ENCODE measurements at places on chromosomes 7 and 10.

GRCh38 chr7:25385506-25386136, 157.3 kb upstream of the NPVF start:
- DNase-seq: peak; percentile 90

- DNase-seq: no peak
Observed at GRCh38 chr10:33136781-33137180, 178.8 kb upstream of the ITGB1 start.

GRCh38 chr10:51468424-51468823, 231.0 kb downstream of the CSTF2T start:
- DNase-seq: no peak

GRCh38 chr7:78125884-78126283, 327.3 kb downstream of the PHTF2 start:
- DNase-seq: no peak

DNA sequence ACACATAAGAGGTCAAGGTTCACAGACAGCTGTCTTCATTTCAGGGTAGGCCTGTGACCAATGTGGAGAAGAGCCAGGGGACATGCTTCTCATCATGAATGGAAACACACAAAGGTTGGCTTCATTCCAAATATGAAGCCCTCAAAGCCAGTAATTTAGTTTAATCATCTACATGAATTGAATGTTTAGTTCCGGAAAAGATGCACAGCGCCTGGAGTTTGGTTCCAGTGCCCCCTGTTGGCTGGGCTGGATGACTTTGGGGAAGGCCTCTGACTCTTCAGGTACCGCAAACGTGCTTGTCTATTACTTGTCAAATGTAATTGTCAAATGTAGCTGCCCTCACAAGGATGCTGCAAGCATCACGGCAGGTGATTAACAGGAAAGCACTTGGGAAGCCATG, 130.7 kb downstream of the ADRA2A start:
- DNase-seq: no peak

DNA sequence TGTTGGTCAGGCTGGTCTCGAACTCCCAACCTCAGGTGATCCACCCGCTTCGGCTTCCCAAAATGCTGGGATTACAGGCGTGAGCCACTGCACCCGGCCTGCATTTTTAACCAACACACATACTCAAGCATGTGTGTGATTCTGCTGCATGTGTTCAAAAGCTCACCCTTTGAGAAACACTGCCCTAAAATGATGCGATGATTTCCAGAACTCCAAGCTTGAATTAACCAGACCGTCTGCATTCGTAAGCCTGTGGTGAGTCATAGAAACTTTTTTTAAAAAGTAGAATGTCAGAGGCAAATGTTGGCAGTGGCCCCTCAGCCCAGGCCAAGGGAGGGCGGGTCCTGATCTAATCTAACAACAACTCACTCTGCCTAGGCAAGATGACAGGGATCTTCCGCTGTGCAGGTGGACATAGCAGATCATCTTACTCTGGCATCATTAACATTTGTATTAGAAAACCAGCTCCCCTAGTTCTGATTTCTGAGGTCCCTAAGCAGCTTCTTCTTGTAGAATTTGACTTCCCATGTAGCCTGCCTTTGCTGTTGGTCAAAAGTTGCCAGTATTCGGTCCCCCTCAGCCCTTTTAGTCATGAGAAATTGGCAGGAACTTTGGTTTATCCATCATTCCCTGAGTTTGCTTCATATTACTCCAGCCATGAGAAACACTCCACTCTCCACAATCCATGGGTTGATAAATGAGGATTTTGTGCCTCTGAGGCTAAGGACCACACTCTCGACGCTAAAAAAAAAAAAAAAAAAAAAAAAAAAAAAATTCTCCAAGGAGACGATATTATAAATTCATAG, 190.4 kb downstream of the SKIDA1 start:
- DNase-seq: no peak

DNA sequence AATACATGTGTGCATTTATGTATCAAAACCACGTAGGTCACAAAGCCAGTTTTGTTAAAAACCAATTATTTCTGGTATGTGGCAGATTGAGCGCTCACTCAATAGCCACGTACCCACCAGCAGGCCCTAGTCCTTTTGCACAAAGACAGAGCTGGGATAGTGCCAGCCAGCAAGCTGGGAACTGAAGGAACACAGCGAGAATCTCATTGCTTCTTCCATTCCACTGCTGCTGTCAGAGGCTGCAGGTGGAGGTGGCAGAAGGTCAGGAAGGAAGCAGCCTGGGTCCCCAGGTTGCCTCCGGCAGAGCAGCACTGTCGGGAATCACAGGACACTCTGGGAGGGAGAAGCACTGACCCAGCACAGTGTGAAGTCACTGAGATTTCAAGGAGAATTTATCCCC, 385.5 kb upstream of the PFKP start:
- no peak for DNase-seq

- no peak for DNase-seq
Observed at GRCh38 chr7:14377646-14378266, 388.3 kb upstream of the ETV1 start.

GRCh38 chr7:95334447-95334846, 10.1 kb upstream of the PON1 start:
- DNase-seq: no peak

DNA sequence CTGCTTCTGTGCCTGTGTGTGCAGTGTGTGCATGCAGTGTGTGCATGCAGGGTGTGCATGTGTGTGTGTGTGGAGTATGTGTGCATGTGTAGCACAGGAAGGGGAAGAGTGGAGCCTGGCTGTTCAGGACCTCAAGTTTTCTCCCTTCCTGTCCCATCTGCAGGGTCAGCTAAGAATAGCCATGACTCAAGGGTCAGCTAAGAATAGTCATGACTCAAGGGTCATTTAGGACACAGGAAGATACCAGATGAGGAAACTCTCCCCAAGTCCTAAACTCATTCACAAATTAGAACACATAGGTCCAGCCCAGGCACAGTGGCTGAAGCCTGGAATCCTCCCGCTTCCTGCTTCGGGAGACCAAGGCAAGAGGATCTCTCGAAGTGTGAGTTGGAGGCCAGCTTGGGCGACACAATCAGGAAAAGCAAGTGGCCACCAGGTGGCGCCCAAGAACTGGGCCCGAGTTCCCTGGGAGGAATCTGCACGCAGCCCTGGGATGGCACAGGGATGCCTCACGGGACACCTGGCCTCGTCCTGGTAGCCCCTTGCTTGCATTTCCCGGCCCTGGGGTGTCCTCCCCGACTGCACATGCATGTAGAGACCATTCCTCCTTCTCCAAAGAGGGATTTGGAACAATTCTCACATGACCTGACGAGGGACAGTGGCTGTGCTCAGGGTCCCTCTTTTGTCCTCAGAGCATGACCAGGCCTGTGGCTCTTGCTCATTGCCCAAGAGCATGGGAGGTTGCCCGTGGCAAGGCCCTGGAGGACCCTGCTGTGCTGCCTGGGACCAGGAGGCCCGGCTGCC, 21.4 kb upstream of the VOPP1 start:
- peak; percentile 57 for DNase-seq

DNA sequence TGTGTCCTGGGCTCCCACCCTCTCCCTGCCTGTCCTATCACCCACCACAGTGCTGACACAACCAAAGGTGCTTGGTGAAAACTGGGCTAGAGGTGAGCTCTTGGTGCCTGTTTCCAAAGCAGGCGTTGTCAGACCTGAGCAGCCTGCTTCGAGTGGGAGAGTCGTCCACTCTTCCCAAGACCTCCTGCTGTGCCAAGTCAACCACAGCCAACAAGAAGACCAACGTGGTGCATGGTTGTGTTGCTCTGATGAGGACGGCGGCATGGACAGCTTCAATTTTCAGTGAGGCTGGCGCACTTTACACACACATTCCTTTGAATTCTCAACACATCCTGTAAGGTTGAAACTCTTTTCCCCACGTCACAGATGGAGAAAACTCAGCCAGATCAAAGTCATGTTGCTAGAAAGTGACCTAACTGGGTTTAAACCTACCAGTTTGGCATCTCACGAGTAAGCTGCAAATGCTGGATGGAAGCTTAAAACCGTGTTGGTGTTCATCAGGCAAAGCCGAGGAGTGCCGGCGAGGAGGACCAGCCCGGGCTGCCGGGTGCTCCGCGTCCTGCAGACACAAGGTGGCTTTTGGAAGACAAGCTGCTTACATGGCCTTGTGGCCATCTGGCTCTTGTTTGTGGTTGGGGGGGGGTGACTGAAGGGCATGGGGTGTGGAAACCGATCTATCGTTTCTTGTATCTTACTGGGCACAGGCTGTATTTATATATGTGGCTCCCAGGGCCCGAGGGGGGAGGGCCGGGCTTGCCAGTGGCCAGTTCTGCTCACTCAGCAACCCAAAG, 39.3 kb downstream of the INSIG1 start:
- DNase-seq: no peak

- no peak for DNase-seq
Observed at GRCh38 chr7:43585562-43585961, 2.7 kb downstream of the STK17A start.

- DNase-seq: no peak
Observed at GRCh38 chr7:43726466-43726865, 2.9 kb downstream of the COA1 start.

DNA sequence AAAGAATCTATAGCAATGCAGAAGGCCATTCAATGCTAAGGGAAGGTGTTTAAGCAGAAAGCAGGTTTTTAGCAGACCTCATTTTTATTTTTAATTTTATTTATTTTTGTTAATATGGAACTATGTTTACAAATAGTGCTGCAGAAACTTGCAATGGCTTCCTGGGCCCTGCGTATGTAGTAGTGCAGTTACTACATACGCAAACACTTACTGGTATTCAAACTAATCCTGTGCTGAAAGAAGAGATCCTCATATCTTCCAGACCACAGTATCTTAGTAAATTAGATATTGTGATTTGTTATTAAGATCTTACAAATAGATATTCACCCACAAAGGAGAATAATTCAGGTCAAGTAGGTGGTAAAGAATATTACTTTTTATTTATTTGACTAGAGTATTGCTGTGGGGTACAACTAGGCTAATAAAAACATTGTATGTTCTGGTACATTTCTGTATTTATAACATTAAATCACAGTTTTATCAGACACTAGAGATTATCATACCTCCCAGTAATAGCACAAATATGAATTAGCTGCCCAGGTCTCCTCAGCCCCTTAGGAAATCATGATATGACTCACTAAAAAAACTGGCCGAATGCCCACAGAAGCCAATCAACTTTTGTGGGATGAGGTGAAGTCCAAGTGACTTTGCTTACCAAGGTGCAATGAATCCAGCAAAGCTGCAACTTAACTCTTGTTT, 57.6 kb downstream of the RNLS start:
- DNase-seq: no peak
